ENCODE measurements at places on chromosomes 16 and 17. TPM values are rescaled to one million over a fixed set of nuclear protein-coding genes. Genes with fewer than 3 reads are reported as not detected.

TMC7 gene
- not detected for total RNA-seq

KCNJ16 gene
- total RNA-seq = not detected

ZPBP2 gene
- 1.6 TPM for total RNA-seq

ITGA2B gene
- not detected for total RNA-seq

GRCh38 chr17:48791128-48792032 lies 25.6 kb downstream of the TTLL6 start:
- no peak overlapping the region for H3K4me3 ChIP-seq
- H3K36me3 ChIP-seq = no peaks in the 10 kb centered on the region
- H3K27me3 ChIP-seq = peaks cover 32% of the 10 kb centered on the region
- H3K27ac ChIP-seq = no peak overlapping the region
- no peak for DNase-seq
- peaks cover 5% of the 10 kb centered on the region for H3K4me1 ChIP-seq

DNA sequence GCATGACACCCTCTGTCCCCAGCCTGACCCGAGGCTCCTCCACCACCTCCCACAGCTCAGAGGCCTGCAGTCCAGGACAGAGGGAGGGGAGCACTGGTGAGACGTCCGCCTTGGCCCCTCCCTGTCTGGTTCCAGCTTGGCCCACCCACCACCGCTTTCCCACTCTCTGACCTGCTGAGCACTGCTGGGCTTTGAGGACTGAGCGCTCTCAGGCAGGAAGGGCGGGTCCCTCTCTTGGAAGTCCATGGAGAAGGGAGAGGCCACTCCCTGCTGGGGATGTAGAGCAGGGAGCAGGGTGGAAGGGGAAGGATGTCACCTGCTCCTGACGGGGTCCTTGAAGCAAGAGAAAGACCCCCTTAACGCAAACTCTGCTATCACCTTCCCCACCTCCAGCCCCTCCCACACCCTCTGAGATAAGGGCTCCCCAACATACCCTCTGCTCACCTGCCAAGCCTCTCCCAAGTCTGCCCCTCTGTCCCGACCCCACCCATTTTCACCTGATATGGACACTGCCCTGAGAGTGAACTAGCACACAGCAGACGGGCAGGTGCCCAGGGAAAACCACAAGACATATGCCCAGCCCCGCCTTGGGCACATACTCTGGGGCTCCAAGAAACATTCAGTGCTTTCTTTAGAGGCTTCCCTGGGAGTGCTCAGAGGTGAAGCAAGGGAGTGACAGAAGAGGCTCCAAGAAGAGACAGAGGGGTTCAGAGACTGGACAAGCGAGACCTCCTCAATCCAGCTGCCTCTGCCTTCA lies 1.4 kb downstream of the OSBPL7 start:
- H3K4me3 ChIP-seq = peak overlapping the region; percentile 96
- peaks cover 26% of the 10 kb centered on the region for H3K4me1 ChIP-seq
- no peak for DNase-seq
- no peaks in the 10 kb centered on the region for H3K27me3 ChIP-seq

GRCh38 chr17:45441526-45442310 lies 9.0 kb upstream of the ARHGAP27 start:
- no peak for DNase-seq
- no peaks in the 10 kb centered on the region for H3K27me3 ChIP-seq
- H3K27ac ChIP-seq = no peak overlapping the region
- H3K4me1 ChIP-seq = peaks cover 9% of the 10 kb centered on the region
- no peak overlapping the region for H3K4me3 ChIP-seq

DNA sequence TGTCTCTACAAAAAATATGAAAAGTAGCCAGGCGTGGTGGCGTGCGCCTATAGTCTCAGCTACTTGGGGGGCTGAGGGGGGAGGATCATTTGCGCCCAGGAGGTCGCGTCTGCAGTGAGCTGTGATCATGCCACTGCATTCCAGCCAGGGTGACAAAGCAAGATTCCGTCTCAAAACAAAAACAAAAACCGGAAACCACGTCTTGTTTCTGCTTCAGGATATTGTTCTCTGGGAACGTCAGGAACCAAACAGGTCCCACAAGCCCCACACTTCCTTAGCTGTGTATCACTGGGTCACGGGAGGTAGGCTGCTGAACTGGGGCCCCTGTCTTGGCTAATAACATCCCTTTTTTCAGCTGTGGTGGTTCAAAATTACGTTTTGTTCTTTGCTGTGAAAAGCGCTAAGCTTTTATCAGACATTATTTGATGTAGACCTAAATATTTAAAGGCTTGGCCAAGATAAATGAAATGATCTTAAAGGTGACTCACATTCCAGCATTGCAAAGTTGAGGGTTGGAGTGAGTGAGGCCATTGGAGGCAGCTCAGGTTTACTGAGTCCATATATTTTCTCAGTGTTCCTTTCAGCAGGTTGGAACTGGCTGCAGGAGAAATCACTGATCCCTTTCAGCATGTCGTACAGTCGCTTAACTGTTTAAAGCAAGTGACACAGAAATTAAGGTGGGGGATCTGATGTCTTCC lies 16.4 kb upstream of the SEC14L1 start:
- peaks cover 10% of the 10 kb centered on the region for H3K4me1 ChIP-seq
- DNase-seq = no peak
- H3K27ac ChIP-seq = no peak overlapping the region

DNA sequence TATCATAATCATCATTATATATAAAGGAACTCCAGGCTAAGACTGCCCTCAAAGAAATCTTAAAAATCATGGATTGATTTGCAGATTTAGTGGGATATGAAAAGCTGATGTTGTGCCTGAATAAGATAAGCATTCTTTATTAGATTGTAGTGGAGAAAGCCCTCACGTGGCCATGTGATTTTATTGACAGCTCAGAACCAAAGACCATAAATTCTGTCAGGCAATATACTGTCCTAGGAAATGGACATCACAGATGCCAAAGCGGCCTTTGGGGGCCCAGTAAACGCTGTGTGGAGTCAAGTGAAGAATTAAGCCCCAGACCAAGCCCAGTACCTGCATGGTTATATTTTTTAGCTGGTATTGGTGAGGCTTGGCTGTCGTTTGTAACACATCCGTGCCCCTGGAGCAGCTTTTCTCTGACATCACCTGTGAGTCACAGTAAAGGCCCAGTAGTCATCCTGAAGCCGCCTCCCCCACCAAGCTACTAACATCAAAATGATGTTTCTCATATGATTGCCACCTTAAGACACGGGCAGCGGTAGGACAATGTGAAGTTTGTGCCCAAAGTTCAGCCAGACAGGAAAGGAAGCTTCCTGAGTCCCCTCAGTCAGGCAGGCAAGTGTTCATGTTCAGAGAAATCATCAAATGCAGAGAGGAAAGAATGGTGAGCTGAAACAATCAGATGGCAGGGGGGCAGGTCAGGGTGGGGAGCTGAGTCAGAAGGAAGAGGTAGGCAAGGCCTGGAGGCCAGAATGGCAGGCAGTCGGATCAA lies 209.4 kb downstream of the IRX3 start:
- H3K27ac ChIP-seq = no peak overlapping the region
- no peak for DNase-seq
- no peaks in the 10 kb centered on the region for H3K27me3 ChIP-seq

- DNase-seq = no peak
- H3K4me3 ChIP-seq = no peak overlapping the region
- no peak overlapping the region for H3K27ac ChIP-seq
- peaks cover 15% of the 10 kb centered on the region for H3K27me3 ChIP-seq
These were observed 432.7 kb upstream of the ASIC2 start for GRCh38 chr17:33725675-33726271.

DNA sequence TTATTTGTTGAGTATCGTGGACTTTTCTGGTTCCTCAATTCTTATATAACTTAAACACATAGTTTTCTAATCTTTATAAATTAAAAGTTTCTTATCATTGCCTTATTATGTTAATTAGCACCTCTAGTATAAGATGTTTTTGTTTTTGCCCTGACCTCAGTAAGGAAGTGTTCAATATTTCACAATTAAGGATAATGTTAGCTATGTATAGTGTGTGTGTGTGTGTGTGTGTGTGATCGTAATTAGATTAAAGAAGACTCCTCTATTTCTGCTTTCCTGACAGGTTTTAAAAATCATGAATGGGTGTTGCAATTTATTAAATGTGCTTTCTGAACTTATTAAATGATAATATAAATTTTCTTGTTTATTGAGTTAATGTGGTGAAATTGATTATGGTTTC lies 12.0 kb downstream of the IL21R start:
- no peak overlapping the region for H3K27ac ChIP-seq
- H3K4me3 ChIP-seq = peak overlapping the region; percentile 12
- H3K27me3 ChIP-seq = no peaks in the 10 kb centered on the region
- DNase-seq = no peak
- peaks cover 85% of the 10 kb centered on the region for H3K36me3 ChIP-seq
- peaks cover 70% of the 10 kb centered on the region for H3K4me1 ChIP-seq

DNA sequence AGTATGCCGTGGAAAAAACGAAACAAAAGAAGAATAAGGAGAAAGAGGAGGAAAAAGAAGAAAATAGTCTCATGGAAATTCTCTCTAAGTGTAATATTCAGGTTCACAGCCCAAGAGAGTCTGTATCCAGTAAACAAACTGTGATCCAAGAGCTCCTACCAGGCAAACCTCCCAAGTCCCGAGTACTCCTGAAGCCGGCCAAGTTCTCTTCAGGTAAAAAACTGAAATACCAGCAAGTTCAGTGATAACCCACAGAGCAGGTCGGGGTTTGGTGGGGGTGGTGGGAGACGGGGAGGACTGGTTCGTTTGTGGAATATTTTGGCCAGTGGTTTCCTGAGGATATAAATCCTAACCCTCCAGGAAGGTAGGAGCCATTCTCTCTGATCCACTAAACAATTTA lies 8.5 kb upstream of the TVP23B start:
- no peak overlapping the region for H3K27ac ChIP-seq
- H3K36me3 ChIP-seq = no peaks in the 10 kb centered on the region
- no peaks in the 10 kb centered on the region for H3K4me1 ChIP-seq
- H3K4me3 ChIP-seq = no peak overlapping the region

DNA sequence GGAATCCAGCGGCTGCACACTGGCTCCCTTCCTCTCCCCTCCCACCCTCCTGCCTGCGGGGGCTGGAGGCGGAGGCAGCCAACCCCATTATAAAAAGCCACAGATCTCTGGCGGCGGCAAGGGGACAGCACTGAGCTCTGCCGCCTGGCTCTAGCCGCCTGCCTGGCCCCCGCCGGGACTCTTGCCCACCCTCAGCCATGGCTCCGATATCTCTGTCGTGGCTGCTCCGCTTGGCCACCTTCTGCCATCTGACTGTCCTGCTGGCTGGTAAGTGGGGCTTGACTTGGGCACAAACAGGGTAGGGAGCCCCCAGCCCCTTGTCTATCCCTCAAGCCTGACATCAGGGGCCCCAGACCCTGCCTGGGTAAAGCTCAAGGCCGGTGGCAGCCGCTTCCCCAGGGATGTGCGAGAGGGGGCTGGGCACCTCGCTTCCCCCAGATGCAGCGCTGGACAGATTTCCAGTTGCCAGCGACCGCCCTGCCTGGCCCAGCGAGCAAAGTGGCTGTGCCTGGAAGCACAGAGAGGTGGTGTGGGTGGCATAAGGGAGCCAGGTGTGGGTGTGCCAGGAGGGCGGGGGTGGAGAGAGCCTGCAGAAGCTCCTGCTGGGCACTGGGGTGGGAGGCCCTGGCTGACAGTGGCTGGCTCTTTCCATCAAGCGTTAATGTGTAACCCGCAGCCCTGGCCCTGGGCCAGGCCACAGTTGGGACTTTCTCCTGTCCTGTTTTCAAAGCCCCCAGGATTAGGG lies at the start of gene CX3CL1:
Gene CX3CL1 (plus strand): TSS at position 119 of the 745 bp plus-strand sequence. CDS start 79 bp downstream, at position 198.
- H3K36me3 ChIP-seq = no peaks in the 10 kb centered on the region
- H3K4me3 ChIP-seq = no peak within 1 kb of the TSS
- DNase-seq = no peak
- no peaks in the 10 kb centered on the region for H3K27me3 ChIP-seq
- H3K4me1 ChIP-seq = peaks cover 15% of the 10 kb centered on the region

- no peak for DNase-seq
- H3K4me3 ChIP-seq = no peak overlapping the region
- H3K36me3 ChIP-seq = no peaks in the 10 kb centered on the region
- no peak overlapping the region for H3K27ac ChIP-seq
- no peaks in the 10 kb centered on the region for H3K4me1 ChIP-seq
These were observed 15.7 kb downstream of the DYNLRB2 start for GRCh38 chr16:80556481-80556880.

DNA sequence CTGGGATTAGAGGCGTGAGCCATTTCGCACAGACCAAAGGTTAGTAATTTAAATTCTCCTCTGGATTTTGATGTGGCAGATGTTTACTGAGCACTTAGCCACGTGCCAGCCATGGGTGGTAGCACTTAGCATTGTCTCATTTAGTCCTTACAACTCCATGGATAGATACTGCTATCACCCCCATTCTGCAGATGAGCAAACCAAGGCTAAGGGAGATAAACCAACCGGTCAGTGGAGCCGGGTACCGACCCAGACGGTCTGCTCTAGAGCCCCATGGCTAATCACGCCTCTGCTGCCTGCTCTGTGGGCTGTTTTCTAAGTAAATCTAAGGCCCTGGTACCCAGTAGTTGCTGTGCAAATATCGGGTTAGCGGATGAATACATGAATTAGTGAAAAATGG lies 12.6 kb upstream of the ADGRG1 start:
- no peaks in the 10 kb centered on the region for H3K36me3 ChIP-seq
- no peak overlapping the region for H3K27ac ChIP-seq
- DNase-seq = no peak
- H3K4me1 ChIP-seq = no peaks in the 10 kb centered on the region
- peaks cover 5% of the 10 kb centered on the region for H3K27me3 ChIP-seq
